CD4-positive, alpha-beta T cell treated with Interleukin-4 for 1 hour (primary cell): ENCODE measurements at places on chromosomes 12 and 14.

GRCh38 chr14:64209444-64210131 is 84.6 kb downstream of the ESR2 start:
- DNase-seq = no peak

DNA sequence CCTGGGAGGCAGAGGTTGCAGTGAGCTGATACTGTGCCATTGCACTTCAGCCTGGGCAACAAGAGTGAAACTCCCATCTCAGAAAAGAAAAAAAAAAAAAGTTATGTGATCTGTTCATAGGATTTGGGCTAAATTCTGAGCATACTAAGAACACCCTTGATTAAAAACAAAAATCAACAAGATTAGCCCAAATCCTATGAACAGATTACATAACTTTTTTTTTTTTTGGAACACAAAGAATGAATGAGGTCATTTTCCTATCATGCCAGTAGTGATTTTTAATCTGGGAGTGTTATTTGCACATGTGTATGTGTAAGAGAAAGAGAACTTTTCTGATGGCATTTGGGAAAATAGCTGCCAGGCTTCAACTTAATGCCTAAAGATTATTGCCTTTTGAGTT is 208.7 kb downstream of the ERC1 start:
- no peak for DNase-seq

GRCh38 chr14:102971836-102972606 is 49.6 kb downstream of the AMN start:
- no peak for DNase-seq

DNA sequence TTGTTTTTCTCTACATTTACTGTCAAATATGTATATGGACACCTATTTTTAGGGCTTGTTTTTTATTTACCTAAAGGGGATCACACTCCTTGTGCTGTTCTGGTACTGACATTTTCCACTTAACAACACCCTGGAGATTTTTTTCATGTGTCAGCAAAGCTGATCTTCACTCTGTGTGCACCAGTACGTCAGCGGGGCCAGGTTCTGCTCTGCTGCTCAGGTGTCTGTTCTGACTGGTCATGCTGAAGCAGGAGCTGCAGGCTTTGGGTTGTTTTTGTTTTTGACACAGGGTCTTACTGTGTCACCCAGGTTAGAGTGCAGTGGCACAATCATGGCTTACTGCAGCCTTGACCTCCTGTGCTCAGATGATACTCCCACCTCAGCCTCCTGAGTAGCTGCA is 81.9 kb upstream of the CCND2 start:
- DNase-seq = no peak

- no peak for DNase-seq
Measured at GRCh38 chr12:60210756-60211155, 614.9 kb downstream of the SLC16A7 start.

DNA sequence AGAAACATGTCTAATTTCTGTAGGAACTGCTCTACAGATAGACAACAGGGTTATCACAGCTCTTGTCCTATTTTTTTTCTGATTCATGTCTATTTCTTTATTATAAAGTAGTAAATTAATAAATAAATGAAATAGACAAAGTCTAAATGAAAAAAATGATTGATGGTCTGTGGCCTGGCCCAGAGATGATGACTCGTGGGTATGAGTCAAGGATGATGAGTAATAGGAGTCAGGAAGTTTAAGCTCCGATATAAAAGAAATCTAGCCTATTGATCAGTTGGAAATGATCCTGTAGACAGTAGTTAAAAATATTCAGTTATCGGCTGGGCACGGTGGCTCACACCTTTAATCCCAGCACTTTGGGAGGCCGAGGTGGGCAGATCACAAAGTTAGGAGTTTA is 90.6 kb upstream of the RTL1 start:
- DNase-seq = no peak

DNA sequence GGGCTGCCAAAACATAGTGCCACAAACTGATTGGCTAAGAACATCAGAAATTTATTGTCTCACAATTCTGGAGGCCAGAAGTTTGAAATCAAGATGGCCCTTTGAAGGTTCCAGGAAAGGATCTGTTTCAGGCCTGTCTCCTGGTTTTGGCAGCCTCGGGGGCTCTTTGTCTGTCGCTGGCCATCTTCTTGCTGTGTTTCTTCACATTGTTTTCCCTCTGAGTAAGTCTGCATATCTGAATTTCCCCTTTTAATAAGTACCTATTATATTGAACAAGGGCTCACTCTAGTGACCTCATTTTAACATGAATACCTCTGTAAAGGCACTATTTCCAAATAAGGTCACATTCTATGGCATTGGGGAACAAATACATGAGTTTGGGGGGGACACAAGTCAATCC is 467.1 kb upstream of the MGAT4C start:
- no peak for DNase-seq

DNA sequence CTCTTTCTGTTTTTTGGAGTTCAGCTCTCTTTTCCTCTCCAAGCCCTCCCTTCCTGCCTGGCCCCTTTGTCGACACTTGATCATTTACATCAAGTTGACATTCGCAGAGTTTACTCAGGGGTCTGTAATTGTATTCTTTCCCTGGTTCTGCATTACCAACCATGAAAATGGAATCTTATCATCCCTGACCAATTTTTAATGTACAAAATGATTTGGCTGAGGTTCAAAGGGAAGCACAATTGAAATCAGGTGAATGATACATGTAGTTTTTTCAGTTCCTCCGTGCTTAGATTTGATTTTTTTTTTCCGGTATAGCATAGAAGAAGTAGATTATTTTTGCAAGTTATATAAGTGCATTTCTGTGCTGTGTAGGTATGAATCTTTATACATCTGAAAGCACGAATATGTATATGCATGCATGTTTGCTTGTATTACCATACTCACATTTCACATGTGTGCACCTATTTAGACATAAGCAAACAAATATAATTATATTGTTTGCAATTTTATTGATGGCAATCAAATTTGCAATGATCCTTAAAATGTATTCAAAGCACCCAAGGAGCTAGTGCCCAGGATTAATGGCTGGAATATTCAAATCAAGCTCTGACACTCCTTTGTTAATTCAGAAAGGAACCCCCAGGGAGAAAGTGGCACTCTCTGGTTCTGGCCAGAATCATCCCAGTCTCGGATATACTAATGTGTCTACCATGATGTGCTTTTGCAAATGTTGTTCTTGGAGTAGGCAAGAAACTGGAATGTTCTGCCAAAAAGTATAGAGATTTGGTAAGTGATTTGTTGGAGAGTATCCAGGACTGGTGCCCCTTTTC is 189.3 kb downstream of the VRK1 start:
- DNase-seq = no peak

- DNase-seq = peak; percentile 31
Measured at GRCh38 chr14:22915886-22916521, 2.9 kb downstream of the RBM23 start.

DNA sequence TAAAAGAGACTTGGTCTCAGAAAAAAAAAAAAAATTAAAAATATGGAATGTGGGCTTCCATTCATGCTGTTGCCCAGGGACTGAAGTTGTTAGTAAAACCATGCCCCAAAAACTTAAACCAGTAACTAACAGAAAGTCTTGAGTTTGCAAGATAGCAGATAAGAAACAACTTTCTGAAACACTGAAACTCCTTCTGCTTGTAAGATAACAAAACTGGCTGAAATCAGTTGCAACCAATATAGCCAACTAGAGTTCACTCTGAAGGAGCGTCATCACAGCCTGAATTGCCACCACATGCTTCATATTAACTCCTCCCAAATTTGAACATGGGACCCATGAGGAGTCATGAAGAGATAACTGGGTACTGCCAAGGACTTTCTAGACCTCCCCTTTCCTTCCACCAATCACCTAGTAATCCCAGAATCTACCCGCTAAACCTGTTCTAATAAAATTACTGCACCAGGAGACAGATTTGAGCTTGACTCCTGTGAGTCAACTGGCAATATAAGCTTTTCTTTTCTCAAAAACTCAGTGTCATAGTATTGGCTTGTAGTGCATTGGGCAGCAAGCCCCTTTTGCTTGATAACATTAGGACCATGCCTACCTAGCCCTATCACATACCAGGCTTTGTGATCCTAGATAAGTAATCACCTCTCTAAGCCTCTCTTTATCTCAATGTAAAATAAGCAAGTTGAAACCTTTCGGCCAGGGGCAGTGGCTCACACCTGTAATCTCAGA is 53.6 kb downstream of the R3HDM2 start:
- no peak for DNase-seq

DNA sequence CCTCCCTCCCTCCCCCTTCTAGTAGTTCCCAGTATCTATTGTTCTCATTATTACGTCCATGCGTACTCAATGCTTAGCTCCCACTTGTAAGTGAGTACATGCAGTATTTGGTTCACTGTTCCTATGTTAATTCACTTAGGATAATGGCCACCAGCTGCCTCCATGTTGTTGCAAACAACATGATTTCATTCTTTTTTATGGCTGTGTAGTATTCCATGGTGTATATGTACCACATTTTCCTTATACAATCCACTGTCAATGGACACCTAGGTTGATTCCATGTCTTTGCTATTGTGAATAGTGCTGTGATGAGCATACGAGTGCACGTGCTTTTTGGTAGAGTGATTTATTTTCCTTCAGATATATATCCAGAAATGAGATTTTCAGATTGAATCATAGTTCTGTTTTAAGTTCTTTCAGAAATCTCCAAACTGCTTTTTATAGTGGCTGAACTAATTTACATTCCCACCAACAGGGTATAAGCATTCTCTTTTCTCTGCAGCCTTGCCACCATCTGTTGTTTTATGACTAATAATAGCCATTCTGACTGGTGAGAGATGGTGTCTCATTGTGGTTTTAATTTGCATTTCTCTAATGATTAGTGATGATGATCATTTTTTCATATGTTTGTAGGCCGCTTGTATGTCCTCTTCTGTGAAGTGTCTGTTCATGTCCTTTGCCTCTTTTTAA is 17.9 kb upstream of the CLEC7A start:
- no peak for DNase-seq

DNA sequence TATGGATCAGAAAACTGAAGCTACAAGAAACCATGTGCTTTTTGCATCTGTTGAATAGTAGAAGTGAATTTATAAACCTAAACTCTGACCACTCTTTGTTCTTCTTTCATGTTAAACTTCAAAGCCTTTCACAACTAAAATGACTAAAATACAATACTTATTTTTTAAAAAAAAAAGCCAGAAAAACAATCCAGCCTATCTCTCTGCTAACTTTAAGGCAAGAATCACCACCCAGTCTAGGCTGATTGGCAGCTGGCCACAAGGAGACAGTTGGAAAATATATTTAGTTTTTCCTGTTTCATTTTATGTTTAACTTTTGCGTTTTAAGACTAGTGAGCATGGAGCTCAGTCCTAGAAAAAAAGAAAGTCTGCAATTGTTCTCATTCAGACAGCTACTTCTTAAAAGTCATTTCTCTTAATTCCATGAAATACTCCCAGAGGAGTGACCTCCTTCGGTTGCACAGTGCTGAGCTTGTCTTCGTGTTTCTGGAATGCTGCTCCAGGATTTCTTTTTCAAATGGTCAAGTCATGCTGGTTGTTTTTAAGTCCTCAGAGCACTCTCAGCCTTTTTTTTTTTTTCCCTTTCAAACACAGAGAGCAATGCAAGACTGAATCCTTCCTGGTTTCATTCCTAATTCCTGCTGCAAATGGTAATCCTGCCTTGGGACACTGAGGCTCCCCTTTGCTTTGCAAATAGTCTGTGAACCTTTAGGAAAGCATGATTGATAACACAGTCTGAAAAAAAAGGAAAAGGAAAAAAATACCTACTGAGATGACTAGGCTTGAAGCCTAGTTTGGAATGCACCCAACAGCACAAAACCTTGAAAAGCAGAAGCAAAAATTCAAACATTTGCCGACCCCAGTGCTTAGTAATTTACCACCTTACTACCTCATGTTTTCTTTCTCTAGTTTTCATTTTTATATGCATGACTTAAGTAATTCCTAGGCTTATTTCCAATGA is 233.3 kb upstream of the DAAM1 start:
- no peak for DNase-seq

GRCh38 chr12:55492078-55492477 is at the start of gene OR6C68:
TSS of gene OR6C68 (plus strand) at chr12:55492378. CDS start at chr12:55492378, 0 bp downstream.
- no peak for DNase-seq

DNA sequence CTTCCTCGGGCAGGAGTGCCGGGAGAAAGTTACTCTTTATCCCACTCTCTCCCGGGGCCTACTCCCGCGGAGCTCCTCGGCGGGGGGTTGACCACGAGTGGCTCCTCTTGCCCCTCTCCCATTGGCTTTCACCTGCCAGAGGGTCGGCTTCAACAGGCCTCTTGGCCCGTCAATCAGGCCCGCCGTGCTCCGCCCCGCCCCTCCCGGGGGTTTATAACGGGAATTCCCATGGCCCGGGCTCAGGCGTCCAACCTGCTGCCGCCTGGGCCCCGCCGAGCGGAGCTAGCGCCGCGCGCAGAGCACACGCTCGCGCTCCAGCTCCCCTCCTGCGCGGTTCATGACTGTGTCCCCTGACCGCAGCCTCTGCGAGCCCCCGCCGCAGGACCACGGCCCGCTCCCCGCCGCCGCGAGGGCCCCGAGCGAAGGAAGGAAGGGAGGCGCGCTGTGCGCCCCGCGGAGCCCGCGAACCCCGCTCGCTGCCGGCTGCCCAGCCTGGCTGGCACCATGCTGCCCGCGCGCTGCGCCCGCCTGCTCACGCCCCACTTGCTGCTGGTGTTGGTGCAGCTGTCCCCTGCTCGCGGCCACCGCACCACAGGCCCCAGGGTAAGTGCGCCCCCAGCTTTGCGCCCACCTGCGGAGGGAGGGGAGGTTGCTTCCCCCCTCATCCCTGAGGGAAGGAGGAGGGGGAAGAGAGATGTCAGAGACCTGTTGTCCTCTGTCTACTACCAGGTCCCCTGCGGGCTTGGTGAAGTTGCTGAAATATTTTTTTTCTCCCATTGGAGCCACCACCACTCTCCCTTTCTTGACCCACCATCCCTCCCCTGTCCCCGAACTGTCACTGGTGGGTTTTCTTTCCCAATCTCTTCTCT is at the start of gene SMOC1:
SMOC1 (plus strand) TSS at position 242 of the 869 bp plus-strand sequence; CDS start at position 505, 263 bp downstream.
- DNase-seq = no peak

- DNase-seq = peak; percentile 24
Measured at GRCh38 chr12:46983959-46984841, 95.2 kb upstream of the PCED1B start.

DNA sequence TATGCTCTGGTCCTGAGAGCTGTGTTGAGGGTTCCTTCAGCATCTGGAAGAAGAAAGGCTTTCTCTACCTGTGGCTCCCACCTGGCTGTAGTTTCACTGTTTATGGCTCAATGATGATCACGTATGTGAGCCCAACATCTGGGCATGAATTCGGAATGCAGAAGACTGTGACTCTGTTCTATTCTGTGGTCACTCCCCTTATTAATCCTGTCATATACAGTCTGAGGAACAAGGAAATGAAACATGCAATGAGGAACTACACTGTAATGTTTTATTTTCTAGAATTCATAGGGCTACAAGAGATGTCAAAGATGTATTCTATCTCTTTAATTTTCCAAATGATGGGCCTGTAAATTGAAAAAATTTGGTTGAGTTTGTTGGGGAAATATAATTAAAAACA is 10.8 kb upstream of the OR11G2 start:
- no peak for DNase-seq

GRCh38 chr12:122609732-122610131 is 82.7 kb downstream of the KNTC1 start:
- DNase-seq = no peak

- DNase-seq = no peak
Measured at GRCh38 chr14:30243805-30244204, 315.2 kb upstream of the G2E3 start.

GRCh38 chr12:3684449-3685051 is 68.4 kb downstream of the CRACR2A start:
- no peak for DNase-seq

- DNase-seq = no peak
Measured at GRCh38 chr12:9773216-9773877, 12.6 kb upstream of the CD69 start.

- DNase-seq = no peak
Measured at GRCh38 chr12:30930238-30930637, 3.7 kb downstream of the TSPAN11 start.

GRCh38 chr12:459430-460258 is at the start of gene B4GALNT3:
TSS of gene B4GALNT3 (plus strand) at chr12:459939. CDS start at chr12:460377, 438 bp downstream.
- peak; percentile 61 for DNase-seq
